CD4-positive, alpha-beta T cell treated with Interferon gamma for 1 hour (primary cell): ENCODE measurements at places on chromosomes 1 and 21.

DNA sequence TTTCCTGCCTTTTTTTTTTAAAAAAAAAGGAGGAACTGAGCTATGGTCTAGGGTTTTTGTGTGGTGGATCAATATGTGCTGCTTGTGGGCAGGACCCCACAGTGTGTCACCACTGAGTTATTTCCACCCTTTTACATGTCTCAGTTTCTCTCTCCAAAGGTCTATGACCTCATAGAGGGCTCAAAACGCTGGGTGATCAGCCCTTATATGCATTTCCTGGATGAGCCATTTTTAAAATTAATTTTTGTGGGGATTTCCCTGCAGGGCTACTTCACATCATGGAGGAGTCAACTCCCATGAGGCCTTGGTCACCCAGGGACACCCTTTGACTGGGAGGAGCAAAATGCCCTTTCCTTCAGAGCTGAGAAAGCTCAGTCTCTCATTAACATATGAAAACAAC lies 20.7 kb upstream of the HAO2 start:
- DNase-seq, result no peak

DNA sequence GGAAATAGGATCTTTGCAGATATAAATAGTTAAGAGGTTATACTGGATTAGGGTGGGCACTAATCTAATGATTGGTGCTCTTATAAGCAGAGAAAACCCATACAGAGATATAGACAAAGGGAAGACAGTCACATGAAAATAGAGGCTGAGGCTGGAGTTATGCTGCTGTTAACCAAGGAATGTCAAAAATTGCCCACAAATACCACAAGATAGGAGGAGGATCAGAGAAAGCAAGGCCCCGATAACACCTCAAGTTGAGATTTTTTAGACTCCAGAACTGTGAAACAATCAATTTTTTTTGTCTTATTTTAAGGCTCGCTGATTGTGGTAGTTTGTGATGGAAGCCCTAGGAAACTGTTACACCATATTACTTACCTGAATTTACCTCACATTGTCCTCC lies 513.2 kb downstream of the COL11A1 start:
- no peak for DNase-seq

- DNase-seq, result no peak
These were observed 4.7 kb upstream of the G0S2 start for GRCh38 chr1:209670441-209671082.

GRCh38 chr1:19960591-19960990 lies 18.8 kb downstream of the PLA2G2A start:
- DNase-seq, result no peak

GRCh38 chr1:185600641-185601040 lies 133.6 kb upstream of the HMCN1 start:
- no peak for DNase-seq

DNA sequence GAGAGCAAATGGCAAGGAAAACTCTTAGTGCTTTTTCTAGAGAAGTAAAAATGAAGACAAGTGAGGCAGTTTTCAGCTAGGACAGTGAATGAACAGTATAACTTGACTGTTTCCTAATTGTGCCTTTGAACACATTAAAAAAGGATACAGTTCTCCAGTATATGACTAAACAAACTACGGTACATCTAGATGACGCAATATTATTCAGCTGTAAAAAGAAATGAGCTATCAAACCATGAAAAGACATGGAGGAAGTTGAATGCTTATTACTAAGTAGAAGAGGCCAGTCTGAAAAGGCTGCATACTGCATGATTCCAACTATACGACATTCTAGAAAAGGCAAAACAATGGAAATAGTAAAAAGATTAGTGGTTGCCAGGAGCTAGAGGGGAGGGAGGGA lies 206.3 kb downstream of the SIPA1L2 start:
- DNase-seq, result no peak
